ENCODE measurements at places on chromosomes 5 and 9. TPM values are rescaled to one million over a fixed set of nuclear protein-coding genes. Genes with fewer than 3 reads are reported as not detected.

DNA sequence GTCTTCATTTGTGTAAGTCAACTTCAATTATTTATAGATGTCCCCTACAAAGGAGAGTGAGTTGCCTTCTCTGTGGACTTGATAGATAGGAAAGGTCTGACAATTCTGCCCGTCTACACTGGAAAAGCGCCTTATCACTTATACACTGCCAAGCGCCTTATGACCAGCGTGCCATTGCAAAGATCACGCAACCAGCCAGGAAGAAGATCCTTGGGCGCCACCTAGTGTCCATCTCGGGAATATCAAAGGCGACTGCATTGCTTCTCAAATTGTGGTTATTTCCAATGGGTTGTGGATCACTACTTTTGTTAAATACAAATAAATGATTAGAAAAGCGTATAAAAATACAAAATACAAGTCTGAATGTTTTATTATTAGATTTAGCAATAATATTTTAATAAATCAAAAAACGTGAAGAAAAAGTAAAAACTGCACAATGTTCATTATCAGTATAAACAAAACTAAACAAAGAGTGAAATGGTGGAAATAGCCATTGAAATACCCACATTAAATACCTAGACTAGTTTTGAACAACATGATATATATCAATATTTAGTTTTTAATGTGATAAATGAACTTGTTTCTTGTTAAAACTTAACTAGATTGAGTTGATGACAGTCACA lies 27.8 kb downstream of the SUB1 start:
- peak; percentile 81 for DNase-seq

WNK2 gene
- 186 TPM for total RNA-seq

- DNase-seq: no peak
Measured at GRCh38 chr9:8858596-8859161, 1059.1 kb upstream of the DMAC1 start.

RLN2 gene
- total RNA-seq: not detected

DNA sequence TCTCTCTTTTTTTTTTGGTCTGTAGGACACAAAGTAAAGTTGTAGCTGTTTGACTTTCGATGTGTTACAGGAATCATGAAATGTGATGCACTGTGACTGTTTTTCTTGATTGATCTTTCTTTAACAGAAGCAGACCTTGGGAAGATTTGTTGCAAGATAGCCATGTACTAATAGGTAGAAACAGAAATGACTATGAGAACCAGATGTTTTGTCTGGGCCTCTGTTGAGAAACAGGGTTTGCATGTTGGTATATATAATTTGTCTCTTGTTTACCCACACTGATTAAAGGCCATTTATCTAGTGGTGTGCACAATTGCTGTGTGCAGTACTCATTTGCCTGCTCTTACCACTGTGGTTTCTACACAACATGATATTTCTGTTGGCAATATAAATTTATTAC lies 125.1 kb downstream of the HACD4 start:
- no peak for DNase-seq

DNA sequence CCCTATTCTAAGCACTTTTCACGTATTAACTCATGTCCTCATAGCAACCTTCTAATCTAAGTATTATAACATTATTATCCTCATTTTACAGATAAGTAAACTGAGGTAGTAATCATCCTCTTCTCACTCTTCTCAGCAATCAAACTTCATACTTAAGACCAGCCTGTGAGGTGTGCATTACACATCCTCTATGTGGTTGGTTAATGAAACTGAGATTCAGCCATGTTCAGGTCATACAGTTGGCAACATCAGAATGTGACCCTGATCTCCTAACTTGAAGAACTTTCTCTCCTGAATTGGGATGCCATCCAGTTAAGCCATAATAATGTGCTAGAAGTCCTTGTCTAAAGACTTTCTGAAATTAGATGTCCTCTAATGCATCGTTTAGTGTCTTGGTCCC lies 275.1 kb upstream of the ANKRD55 start:
- DNase-seq: no peak

DNA sequence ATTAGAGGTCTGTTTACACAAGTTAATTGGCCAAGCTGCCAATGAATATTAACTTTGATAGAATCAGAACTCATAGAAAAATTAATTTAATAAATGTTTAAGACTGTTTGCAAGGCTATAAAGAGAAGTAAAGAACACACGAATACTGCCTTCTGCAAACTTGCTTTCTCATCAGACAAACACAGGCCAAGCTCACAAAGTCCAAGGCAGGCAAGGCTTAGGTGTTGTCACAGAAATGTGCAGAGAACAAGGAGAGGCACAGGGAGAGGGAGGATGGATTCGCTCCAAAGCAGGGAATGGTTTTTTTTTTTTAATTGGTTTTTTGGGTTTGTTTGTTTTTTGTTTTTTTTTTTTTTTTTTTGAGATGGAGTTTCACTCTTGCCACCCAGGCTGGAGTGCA lies 43.4 kb downstream of the RETREG1 start:
- no peak for DNase-seq

PLAC8L1 gene
- total RNA-seq: 0.59 TPM

GRCh38 chr9:136852664-136853595 lies 784 bp downstream of the MAMDC4 start:
- DNase-seq: peak; percentile 27

INSYN2B gene
- 0.17 TPM for total RNA-seq

IGFBPL1 gene
- not detected for total RNA-seq

DNA sequence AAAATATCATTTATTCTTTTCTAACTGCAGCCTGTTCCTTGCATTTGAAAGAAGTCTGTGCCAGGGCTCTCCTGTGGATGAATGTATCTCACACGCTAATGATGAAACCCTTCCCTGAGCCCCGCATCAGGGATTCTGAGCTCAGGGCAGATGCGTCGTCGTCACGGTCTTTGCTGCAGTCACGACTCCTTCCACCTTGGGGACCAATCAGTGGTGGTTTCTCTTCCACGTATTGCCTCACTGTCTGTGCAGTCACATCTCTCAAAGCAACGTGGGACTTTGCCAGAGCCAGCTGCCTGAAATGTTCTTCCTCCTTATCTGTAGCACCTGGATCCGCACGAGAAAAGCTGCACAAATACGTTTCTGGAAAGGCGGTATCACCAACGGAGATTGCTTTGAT lies 13.9 kb upstream of the UBE2QL1 start:
- no peak for DNase-seq

CNOT8 gene
- 34.6 TPM for total RNA-seq

SCGB3A2 gene
- not detected for total RNA-seq

BHMT2 gene
- 5.1 TPM for total RNA-seq

- no peak for DNase-seq
Measured at GRCh38 chr5:63121471-63121870, 542.9 kb downstream of the LRRC70 start.

PCDHAC2 gene
- 0.32 TPM for total RNA-seq

DNA sequence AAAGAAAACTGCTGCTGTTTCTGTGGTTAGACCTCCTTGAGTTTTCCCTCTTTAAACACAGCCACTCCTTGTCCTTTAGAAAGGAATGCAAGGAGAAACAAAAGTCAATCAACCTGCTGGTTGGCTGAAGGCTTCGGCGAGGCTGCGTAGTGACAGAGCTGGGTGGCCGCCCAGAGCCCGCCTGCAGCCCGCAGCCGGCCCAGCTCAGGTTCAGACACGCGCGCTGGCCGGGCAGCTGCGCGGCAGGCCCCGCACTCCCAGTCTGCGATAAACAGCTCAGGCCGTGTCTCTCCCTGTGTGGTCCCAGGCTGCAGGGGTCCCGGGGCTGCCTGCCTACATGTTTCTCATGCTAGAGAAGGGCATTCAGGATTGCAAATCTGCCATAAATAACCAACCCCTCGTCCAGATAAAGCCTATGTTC lies 115.4 kb downstream of the HSD17B3 start:
- no peak for DNase-seq

DNA sequence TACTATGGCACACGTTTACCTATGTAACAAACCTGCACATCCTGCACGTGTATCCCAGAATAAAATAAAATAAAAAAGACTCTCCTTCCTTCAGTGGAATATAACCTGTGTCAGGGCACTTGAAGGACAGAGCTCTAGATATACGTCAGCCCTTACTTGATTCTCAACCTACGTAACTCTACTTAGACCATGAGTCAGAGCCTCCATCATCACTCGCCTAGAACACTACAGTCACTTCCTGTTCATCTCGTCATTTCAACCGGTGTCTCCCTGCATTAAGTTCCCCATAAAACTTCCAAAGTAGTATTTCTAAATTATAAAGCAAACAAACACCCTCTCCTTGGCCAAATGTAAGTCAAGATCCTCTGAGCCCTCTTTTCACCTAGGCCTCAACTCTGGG lies 243.5 kb upstream of the CCNG1 start:
- no peak for DNase-seq

GRCh38 chr5:112681481-112681908 lies 56.2 kb upstream of the APC start:
- no peak for DNase-seq

UBE2QL1 gene
- 24.5 TPM for total RNA-seq

DNA sequence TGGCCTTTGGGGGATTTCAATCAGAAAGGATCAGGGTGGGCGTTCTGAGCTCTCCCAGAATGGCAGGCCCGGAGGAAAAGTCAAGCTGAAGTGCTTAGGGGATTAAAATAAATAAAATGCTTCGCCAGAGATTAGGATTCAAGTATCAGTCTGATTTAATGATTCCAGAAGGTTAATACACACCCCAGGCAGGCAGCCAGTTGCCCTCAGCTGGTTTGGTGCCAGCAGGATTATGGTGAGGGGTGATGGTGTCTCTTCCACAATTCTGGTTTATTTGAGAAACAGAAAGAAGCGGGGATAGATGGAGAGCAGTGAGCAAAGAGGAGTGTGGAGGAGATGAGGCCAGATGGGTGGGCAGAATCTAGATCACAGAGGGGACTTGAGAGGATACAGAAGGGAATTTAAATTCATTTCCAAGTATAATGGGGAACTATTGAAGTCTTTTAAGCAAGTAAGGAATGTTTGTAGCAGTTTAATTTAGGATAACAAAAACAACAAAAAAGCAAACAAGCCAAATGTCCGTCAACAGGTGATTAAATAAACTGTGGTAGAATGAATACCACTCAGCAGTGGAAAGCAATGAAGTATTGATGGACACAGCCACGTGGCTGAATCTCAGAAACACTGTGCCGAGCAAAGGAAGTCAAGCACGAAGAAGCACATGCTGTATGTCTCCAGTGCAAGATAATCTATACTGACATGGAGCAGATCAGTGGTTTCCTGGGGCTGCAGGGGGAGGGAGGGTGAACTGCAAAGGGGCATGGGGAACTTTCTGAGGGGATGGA lies 297.7 kb downstream of the MSX2 start:
- no peak for DNase-seq

DNA sequence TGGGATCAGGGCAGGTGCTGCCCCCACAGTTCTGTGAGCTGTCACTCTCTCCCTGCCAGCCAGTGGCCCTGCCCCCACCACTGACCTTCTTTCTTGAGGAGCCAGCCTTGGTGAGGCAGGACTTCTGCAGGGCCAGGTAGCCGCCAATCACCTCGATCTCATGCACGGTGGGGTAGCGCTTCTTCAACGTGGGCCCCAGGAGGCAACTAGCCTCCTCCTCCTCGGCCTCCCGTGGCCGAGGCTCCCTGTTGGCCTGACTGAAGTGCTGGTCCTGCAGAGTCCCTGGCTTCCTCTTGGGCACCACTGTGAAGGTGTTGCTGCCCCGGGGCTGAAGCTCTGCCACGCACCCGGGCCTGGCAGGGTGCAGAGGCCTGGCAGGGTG lies 1.6 kb downstream of the TPRN start:
- DNase-seq: no peak

IFNB1 gene
- total RNA-seq: not detected

DNA sequence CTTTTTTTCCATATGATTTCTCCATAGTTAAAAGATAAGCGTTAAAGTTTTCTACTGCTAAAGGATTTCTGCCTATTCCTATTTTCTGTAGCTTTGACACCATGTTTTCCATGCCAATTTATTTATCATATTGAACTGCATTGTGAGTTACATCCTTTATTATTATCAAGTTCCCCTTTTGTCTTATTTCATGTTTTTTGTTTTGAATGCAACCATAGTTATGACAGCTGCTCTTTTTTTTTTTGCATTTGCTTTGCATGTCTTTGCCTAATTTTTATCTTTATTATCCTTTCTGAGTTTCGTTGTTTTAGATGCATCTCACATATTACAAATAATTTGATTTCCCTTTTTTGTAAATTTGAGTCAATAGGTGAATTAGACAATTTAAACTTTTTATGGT lies 161.5 kb downstream of the DEPDC1B start:
- no peak for DNase-seq

DNA sequence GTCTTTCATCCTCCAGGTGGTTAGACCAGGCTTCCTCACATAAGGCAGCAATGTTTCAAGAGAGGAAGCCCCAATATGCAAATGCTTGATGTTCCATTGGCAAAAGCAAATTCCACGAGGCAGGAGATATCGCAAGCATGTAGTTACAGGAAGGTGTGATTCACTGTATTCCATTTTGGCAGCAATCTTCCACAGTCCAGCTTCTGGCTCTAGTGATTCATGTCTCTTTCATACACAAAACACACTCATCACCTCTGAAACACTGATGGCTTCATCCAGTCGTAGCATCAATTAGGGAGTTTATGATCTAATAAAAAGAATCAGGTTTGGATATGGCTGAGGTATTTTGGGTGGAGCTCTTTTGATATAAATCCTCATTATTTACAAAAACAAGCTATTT lies 552.2 kb upstream of the RIOK2 start:
- DNase-seq: no peak

MAP1B gene
- 92.7 TPM for total RNA-seq

SPATA31A3 gene
- total RNA-seq: not detected

- DNase-seq: no peak
Measured at GRCh38 chr5:95519151-95519550, 35.6 kb downstream of the SKIC3 start.

- no peak for DNase-seq
Measured at GRCh38 chr5:67160985-67161384, 35.6 kb downstream of the CD180 start.

DNA sequence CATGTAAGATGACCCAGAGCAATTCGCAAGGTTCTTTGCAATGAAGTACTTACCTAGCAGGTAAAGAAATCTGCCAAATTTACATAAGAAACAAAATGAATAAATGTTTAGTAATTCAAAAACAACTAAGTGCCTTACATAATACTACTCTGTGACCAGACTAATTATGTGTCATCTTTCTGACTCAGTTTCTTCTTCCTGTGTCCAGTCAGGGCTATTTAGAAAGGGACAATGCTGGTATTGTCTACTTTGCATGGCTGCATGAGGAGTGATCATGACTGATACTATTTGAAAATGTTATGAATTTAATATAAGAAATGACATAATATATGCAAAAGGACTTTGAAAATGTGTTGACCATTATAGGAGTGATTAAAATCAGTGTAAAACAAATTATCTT lies 210.0 kb downstream of the TMEM161B start:
- DNase-seq: no peak

GRCh38 chr9:112569186-112569585 lies 82.6 kb downstream of the KIAA1958 start:
- DNase-seq: no peak

GFI1B gene
- total RNA-seq: not detected

ANKRD55 gene
- total RNA-seq: 0.15 TPM

GRCh38 chr9:113609562-113610318 lies 146.2 kb downstream of the RGS3 start:
- peak; percentile 89 for DNase-seq

DNA sequence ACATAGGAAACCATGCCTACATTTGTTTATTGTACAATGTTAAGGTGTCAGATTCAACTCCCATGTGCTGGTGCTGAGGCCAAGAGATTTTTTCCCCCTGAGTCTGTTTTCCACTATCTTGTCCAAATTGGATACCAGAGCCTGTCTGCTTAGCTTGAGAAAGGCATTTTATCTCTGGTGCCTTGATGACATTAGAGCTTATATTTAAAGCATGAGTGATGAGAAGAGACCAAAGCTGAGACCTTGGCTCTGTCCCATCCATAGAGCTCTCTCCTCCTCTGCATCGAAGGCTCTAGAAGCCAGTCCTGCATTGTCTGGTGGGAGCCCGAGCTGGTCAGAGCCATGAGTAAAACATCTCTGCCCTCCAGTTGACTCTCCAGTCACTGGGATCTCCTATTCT lies 10.4 kb upstream of the PPP2CA start:
- no peak for DNase-seq
